Activated CD4-positive, CD25-positive, alpha-beta regulatory T cell treated with anti-CD3 and anti-CD28 coated beads, Interleukin-2, amount 50 U/mL, for 16 hours (primary cell): ENCODE measurements at places on chromosomes 6 and 20.

- no peak for DNase-seq
Observed at GRCh38 chr20:10924644-10925201, 250.9 kb upstream of the JAG1 start.

- no peak for DNase-seq
Observed at GRCh38 chr6:51323056-51323455, 504.4 kb downstream of the TFAP2B start.

DNA sequence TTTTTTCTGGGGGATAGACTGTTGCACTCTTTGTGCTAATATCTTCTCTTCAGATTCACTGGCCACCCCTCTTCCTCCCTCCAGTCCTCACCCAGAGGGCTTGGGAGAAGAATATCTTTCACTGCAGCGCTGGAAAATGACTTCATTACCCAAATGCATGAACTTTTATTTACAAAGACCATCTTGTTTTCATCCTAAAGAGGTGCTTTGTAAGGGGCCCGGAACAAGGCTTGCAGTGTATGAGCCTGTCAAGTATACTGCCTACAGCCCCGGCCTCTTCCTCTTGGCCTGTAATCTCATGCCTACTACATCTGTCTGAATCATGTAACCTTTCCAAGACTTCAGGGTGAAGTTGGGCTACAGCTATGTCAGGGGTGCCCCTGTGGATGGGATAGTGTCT is 554 bp upstream of the LAMA4 start:
- DNase-seq, result no peak

GRCh38 chr6:108117427-108118358 is 43.2 kb upstream of the OSTM1 start:
- DNase-seq, result no peak

DNA sequence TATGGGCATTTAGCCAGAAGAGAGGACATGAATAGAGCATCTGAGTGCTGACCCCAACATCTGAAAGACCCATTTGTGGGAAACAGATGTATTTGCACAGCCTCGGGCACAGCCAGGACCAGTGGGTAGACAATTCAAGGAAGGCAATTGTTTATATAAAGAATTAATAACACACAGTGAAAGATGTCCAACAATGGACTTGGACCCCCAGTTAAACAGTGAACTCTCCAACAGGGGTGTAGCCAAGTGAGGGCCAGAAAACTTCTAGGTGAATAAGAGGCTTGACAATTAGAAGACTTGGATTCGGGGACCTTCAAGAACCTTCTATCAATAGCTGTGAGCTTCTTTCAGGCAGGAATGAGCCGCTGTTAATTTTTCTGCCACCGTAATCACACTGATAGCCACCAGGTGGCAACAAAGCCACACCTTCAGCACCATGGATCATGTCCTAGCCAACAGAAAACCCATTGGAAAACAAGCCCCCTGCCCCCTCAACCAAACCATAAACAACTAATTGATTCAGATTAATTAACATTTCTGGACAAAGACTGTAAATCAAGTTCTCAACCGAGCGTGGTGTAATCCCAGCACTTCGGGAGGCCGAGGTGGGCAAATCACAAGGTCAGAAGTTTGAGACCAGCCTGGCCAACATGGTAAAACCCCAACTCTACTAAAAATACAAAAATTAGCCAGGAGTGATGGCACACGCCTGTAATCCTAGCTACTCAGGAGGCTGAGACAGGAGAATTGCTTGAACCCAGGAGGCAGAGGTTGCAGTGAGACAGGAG is 8.8 kb upstream of the SRSF6 start:
- no peak for DNase-seq

DNA sequence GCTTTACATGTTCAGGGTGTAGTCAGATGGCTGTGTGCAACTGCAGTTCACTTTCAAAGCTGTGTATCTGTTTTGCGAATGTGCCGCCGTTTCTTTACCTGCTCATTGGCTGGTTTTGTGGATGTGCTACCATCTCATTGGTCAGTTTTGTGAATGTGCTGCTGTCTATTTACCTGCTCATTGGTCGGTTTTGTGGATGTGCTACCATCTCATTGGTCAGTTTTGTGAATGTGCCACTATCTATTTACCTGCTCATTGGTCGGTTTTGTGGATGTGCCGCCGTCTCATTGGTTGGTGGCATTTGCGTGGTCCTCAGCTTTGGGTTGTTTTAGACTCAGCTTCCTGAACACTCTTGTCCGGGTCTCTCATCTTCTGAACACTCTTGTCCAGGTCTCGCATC is 40.5 kb upstream of the BHLHE23 start:
- DNase-seq, result no peak

GRCh38 chr20:53793783-53794383 is 200.2 kb upstream of the ZNF217 start:
- DNase-seq, result no peak
